ENCODE measurements at places on chromosomes 2 and 18.

DNA sequence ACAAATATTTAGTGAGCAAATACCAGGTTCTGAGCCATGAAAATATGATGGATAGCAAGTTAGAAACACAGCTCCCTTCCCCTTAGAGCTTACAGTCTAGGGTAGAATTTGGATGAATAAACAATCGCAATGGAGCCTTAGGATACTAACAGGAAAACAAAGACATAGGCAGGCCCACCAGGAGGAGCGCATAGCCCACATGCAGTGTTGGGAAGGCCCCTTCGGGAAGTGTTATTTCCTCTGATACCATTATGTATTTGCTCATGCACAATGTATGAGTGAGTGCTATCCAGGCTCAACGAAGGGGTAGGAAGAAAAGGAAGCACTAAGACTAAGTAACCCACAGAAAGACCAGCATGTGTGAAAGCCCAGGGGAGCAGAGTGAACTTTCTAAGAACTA is 54.0 kb downstream of the RAB27B start:
- DNase-seq = no peak

- DNase-seq = no peak
Measured at GRCh38 chr2:54577035-54577434, 120.9 kb downstream of the SPTBN1 start.

DNA sequence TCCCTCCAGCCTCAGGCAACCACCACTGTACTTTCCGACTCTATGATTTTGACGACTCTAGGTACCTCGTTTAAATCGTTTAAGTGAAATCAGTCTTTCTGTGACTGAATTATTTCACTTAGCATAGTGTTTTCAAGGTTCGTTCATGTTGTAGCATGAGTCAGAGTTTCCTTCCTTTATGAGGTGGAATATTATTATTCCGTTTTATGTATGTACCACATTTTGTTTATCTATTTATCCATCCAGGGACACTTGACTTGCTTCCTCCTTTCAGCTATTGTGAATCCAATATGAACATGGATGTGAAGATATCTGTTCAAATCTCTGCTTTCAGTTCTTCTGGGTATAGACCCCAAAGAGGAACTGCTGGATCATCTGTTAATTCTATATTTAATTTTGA is 19.1 kb downstream of the IL1R2 start:
- DNase-seq = no peak

GRCh38 chr2:32422133-32422532 is 65.3 kb downstream of the BIRC6 start:
- no peak for DNase-seq

DNA sequence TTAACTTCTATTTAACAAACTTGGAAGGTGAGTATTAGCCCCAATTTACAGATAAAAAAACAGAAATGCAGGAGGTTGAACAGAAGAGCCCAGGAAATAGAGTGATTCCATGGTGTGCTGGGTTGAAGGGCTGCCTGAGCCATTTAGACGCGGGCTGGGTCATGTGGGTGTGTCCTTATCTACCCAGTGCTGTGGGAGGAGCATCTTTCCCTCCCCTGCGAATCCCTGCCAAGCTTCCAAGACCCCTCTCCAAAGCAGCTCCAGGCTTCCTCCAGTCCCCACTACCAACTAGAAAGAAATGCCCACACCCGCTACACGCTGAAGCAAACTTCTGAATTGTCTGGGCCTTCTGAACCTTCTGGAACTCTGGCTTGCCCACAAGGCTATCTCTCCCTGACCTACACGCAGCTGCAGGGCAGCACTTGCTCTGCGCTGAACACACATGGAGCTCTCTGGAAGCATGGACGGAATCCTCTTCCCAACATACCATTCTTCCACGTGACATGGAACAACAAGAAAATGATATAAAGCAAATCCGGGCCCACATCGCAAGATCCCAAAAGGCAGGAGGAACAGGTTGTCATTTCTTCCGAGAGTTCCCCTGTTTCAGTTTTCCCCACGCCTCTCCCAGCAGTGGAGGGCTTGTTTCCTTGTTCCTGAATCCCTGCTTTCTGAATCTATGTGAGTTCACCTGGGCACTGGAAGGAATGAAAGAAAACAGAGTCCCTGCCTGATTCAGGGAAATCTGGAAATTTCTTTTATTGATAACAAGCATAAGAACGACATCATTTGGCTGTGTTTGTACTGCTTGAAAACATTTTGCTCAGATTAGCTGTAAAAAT is 562.7 kb upstream of the ID2 start:
- no peak for DNase-seq

- DNase-seq = no peak
Measured at GRCh38 chr2:152564754-152565551, 152.3 kb downstream of the PRPF40A start.

DNA sequence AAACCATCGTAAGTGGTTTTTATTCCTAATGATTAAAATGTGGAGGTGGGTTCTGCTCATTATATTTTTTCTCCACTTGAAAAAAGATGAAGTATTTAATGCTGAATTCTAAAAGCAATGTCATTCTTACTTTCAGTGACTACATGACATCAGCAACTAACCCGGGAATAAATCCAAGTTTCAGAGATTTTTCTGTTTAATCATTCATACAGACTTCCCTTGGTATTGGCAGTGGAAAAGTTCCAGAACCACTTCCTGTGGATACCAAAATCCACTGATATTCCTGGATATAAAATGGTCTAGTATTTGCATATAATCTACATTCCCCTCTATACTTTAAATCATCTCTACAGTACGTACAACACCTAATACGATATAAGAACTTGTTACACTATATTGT is 128.6 kb downstream of the ZNF532 start:
- no peak for DNase-seq

DNA sequence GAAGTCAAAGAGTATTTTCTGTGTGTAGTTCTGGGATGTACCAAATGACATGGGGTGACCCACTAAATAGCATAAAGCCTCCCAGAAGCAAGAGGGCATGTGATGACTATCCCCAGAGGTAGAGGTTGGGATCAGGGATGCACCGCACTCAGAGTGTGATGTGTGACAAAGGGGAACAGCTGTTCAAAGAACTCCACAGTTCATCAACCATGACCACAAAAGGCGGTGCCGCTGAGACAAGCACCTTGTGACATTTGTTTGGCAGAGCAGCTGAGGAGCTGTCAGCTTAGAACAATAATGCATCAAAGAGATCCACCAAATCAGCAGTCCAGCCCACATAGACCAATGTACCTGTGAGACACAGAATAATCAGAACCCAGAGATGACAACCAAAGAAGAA is 81.3 kb downstream of the VWC2L start:
- DNase-seq = peak; percentile 21

Data from NCI-H1436 (cell line).